ENCODE measurements at places on chromosomes 3 and 15.

DNA sequence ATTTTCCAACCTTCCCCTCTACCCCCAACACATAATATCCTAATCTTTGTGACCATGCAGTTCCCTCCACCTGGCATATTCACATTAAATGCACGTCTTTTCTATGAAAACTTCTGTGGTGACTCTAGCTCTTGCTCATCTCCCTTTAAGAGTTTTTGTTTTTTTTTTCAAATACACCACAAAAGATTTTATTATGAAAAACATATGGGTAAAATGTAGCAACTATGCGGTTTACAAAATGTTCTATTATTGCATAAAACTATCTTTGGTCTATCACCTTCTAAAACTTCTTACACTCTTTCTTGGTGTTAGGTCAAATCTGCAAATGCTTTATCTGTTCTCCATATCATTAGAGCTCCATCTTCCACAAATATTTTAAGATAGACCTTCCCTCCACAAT lies 38.6 kb upstream of the ADGRG7 start:
- DNase-seq = no peak

DNA sequence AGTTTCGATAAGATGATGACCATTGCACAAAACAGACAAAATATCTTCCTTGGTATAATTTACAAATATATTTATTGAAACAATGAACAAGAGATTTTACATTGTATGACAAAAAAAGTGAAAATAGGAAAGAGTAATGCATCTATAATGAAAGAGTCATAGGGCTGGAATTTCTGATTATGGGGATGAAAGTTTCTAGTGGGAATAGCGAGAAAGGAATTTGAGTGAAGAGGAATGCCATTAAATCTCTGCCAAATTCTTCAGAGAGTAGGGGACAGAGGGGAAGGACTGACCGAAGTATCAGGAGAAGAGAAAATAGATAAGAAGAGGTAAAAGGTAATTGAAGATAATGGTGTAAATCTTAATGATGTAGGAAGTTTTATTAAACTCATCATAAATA lies 125.4 kb downstream of the VGLL3 start:
- no peak for DNase-seq

GRCh38 chr3:121748680-121749275 lies 763 bp downstream of the GOLGB1 start:
- no peak for DNase-seq

DNA sequence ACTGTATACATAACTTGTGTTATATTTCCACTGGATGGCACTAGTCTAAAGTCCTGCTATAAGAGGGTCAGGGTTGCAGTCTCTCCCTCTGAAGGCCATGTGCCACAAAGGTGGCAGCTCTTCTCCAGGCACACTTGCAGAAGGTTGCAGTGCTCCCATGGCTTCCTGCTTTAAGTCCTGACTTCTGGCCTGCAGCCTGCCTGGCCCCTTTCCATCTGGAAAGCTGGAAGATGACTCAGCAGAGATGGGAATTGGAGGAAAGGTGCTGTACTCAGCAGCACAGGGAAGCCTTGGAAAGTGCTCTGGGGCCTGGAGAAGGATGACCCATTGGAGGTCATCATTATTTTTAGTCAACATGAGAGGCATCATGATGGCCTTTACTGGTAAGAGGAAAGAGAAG lies 40.9 kb upstream of the MRPL3 start:
- peak; percentile 55 for DNase-seq

GRCh38 chr15:92657486-92657885 lies 1.9 kb upstream of the FAM174B start:
- DNase-seq = no peak
